ENCODE measurements at places on chromosomes 12 and 14. TPM values are rescaled to one million over a fixed set of nuclear protein-coding genes. Genes with fewer than 3 reads are reported as not detected.

MFAP5 gene
- 19.5 TPM for total RNA-seq

AMN gene
- 2.0 TPM for total RNA-seq

KLRF2 gene
- not detected for total RNA-seq

KRT2 gene
- not detected for total RNA-seq

PMEL gene
- 1.4 TPM for total RNA-seq

NANOG gene
- under 0.01 TPM for total RNA-seq

CAPZA3 gene
- not detected for total RNA-seq

RND1 gene
- 0.78 TPM for total RNA-seq

SLC24A4 gene
- under 0.01 TPM for total RNA-seq

ABCD2 gene
- not detected for total RNA-seq

CFAP54 gene
- total RNA-seq = under 0.01 TPM

SLC5A8 gene
- not detected for total RNA-seq

TM9SF1 gene
- 65.7 TPM for total RNA-seq

TMEM260 gene
- total RNA-seq = 28.0 TPM

COL2A1 gene
- total RNA-seq = 0.07 TPM

ARHGEF40 gene
- 4.1 TPM for total RNA-seq

SLC10A1 gene
- not detected for total RNA-seq

CISTR gene
- total RNA-seq = not detected

KLHL33 gene
- not detected for total RNA-seq

TMEM106C gene
- 45.1 TPM for total RNA-seq

RNU4-1 gene
- not detected for total RNA-seq

TAS2R8 gene
- not detected for total RNA-seq

PGF gene
- total RNA-seq = 45.8 TPM
